Left lobe of liver (tissue), 2 donors: ENCODE measurements at places on chromosomes 2 and 18.

DNA sequence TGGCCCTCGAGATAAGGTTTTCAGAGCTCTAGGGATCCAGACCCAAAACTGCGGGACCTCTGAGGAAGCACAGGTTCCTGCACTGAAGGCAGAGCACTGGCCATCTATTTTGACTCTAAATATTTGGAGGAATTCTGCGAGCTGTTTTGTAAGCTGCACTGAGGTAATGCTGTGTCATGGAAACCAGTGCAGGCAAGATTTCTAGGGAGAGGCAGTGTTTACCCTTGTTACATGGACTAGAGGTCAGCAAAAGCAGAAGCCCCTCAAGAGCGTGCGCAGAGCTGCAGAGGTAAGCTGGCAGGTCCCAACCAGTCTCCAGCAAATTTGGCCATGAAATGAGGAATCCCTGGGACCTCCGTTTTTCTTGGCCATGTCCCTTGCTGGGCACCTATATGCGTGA lies 137.3 kb downstream of the RNF152 start:
- DNase-seq: no peak

GRCh38 chr2:58594762-58595161 lies 353.6 kb upstream of the FANCL start:
- no peak for DNase-seq

GRCh38 chr2:136005462-136006196 lies 20.2 kb upstream of the DARS1 start:
- no peak for DNase-seq

- DNase-seq: no peak
Observed at GRCh38 chr2:188909036-188909435, 65.1 kb upstream of the COL3A1 start.

GRCh38 chr2:70778676-70779075 lies 10.7 kb upstream of the ADD2 start:
- DNase-seq: no peak

GRCh38 chr2:186962085-186962747 lies 113.2 kb upstream of the ZSWIM2 start:
- DNase-seq: no peak

DNA sequence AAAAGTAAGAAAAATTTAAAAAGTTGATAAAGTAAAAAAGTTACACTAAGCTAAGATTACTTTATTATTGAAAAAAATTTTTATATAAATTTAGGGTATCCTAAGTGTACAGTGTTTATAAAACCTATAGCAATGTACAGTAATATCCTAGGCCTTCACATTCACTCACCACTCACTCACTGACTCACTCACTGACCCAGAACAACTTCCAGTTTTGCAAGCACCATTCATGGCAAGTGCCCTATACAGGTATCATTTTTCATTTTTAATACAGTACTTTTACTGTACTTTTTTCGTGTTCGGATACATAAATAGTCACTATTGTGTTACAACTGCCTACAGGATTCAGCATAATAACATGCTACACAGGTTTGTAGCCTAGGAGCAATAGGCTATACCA lies 8.9 kb upstream of the THUMPD2 start:
- DNase-seq: no peak

- DNase-seq: no peak
Observed at GRCh38 chr18:10044054-10044453, 130.2 kb downstream of the VAPA start.

DNA sequence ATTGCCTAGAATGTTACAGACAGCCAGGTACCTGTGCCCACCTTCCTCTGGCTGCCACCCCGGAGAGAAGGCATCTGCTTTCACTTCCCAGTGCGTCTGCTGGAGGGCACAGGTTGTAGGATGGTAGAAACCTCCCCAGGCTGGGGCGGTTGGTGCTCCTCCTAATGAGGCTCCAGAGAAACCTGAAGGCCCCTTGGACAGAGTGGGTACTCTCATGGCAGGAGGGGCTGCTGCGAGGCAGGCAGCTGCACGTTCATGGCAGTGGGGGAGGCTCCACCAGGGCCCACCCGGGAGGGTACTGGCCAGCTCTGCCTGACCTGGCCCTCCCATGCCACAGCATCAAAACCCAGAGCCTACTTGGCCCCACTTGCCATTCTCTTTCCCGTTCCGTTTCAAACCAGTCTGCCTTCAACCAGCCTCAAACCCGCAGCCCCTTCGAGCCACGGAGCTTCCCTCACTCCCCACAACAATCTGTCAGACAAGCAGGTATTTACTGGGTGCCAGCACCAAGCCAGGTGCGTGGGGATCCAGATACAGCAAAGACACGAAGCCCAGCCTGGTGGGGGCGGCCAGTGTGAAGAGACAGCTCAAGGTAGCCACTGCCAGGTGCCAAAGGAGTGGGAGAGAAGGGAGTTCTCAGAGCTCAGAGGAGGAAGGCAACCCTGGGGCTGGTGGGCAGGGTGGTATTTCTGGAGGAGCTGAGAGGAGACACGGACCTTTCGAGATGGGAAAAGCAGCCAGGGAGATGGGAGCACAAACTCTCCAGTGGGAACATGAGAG lies 229.6 kb downstream of the LOXHD1 start:
- DNase-seq: no peak

GRCh38 chr2:201952187-201952586 lies 81.5 kb upstream of the FZD7 start:
- DNase-seq: no peak

DNA sequence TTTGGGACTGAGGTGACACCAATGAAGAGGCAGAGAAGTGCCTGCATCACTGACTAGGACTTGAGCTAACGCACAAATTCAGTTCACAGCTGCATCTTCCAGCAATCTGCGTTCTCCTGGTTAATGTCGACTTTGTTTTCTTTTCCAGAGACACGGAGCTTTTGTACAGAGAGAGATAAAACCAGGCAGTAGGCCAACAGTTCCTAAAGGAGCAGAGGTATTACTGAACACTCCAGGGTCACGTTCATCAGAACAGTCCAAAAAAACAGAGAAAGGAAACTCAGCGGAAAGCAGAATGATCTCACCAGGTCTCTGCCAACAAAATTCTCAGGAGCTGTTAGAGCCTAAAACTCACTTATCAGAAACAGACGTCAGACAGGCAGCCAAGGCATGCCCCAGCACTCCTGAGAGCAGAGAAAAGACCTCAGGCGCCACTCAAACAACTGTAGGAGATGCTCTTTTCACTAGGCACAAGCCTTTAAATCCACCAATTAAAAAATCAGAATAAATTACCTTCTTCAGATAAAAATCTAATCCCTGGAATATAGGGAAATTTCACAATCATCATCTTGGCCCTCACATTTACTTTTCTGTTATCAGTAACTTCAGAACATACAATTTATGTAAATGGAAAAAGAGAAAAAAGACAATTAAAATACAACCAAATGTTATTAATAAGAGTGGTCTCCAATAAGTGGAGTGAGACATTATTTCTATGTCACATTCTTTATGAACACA lies 95.9 kb upstream of the SPTBN1 start:
- no peak for DNase-seq

GRCh38 chr2:64655018-64655664 lies 1.4 kb upstream of the SERTAD2 start:
- no peak for DNase-seq

DNA sequence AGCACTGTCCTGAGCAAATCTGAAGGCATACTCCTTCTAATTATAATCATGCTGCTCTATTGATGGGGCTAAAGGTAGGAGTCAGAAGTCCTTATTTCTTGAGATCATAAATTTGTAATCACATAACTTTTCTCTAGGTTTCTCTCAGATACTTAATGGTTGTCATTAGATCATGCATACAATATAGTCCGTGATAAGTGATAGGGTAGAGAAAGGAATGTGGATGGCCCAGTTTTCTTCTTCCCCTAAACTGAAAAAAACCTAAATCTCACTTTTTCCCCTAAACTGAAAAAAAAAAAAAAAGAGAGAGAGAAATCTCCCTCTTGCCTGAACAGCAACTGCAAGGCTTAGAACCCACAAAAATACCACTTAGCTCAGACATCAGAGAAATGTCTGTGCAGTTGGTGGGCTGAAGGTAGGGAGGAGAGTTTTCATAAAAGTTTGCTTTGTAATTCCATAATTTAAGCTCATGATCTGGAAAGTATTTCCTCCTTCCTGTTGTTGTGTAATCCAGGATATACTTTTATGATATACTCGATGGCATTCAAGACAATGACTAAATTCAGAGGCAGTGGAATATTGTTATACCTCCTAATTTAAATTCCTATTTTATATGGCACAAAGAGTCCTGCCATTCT lies 79.3 kb upstream of the ITPRID2 start:
- DNase-seq: no peak

DNA sequence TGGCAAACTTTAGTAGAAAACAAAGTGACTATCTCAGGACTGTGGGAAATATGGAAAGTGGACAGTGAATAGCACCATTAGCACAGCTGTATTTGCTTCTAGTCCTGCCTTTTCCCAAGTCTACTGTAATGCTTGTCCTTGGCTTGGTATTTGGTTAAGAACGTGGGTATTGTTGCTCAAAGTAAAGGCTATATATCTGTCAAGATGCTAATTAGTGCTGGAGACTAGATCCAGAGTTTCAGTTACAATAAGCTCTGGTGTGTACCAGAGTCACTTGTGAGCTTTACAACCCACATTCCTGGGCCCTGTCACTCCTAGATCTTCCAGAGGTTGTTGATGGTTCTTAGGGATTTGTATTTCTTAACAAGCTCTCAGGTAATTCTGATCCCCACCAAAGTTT lies 313.6 kb downstream of the SLC8A1 start:
- no peak for DNase-seq

DNA sequence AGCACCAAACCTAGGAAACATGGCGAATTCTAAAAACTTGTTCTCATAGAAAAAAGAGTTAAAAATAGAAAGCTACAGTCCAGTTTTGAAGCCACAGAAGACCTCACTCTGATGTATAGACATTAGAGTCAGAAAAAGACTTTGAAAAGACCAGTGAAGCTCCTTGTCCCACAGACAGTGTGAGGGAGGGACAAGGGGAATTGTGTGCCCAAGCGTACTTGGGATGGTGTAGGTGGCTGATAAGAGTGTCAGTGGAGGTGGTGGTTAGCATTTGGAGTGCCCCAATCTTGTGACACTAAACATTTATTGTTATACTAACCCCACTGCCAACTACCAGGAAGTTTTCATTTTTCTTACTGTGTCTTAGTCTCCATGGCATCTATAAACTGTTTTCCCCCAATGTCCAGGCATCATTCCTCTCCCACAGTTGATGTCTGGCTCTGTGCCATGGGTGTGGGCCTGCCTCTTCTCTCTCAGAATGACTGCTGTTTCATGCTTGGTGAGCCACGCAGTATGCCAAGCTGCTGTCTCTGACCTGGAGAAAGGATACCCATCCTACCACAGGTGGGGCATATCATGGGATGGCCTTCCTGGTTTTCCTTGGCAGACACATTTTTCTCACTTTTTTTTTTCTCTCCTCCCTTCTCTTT lies 161.4 kb downstream of the RPIA start:
- DNase-seq: no peak

GRCh38 chr2:128690869-128691268 lies 372.2 kb upstream of the HS6ST1 start:
- DNase-seq: no peak

DNA sequence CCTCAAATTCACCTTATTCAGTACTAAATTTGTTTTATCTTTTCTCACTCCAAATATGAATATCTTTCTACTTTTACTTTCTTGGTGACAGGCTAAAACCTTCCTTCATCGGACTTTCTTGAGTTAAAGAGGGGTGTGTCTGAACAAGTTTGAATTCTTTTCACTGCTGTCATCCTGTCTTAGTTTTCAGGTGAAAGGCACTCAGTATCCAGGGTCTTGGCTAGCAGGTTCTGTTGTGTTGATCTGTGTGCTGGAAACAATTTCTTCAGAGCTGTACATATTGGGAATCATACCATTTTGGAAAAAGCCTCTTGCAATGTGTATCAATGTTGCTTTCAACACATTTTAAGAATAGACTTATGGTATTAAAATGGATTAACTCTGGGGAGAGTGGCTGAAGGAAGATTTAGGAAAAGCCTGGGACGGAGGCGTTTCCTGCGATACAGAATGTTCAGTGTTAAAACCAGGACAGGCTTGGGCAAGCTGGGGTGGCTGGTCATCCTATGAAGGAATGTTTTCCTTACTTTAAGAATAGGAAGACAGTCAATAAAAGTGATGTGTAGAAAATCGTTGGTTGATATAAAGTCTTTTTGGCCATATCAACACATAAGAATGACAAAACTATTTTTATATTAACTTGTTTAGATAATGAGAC lies 350.7 kb upstream of the SPRED2 start:
- DNase-seq: no peak

GRCh38 chr2:134462791-134463698 lies 209.2 kb downstream of the MGAT5 start:
- DNase-seq: peak; percentile 5

DNA sequence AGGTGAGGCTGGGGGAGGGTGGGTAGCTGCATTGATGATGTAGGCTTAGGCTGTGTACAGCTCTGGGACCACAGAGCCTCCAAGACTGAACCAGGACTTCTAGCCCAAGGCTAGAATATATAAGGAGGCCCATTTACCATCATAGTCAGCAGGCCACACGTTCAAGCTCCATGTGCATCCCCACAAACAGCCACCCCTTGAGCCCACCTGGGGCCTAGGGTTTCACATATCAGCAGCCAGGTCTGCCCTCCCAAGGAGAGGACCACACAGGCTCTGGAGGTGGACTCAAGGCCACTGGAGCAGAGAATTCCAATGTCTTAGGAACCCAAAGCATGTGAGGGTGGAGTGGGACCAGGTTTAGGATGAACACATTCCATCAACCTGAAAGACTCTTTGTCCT lies 230.5 kb downstream of the TTC32 start:
- no peak for DNase-seq

GRCh38 chr2:108632332-108633160 lies 86.7 kb upstream of the RANBP2 start:
- DNase-seq: no peak

DNA sequence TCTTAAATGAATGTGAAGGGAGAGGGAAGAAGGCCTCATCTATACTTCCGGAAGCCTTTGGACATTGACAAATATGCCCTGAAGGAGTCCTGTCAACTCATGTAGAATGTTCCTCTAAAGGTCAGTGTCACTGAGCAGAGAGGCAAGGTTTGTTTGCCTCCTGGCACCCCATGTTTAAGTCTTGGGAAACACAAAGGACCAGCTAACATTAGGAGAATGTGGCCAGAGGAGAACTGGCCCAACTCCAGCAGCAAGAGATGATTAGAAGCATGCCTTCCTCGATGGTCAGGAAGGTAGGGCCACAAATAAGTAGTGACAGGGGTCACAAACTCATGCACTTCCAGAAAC lies 5.7 kb downstream of the DYSF start:
- no peak for DNase-seq
